Activated CD8-positive, alpha-beta memory T cell treated with anti-CD3 and anti-CD28 coated beads, Interleukin-2, amount 50 U/mL, for 4 hours (primary cell): ENCODE measurements at places on chromosomes 12 and 14.

- DNase-seq, result no peak
Observed at GRCh38 chr14:77822307-77822706, 22.4 kb downstream of the ADCK1 start.

DNA sequence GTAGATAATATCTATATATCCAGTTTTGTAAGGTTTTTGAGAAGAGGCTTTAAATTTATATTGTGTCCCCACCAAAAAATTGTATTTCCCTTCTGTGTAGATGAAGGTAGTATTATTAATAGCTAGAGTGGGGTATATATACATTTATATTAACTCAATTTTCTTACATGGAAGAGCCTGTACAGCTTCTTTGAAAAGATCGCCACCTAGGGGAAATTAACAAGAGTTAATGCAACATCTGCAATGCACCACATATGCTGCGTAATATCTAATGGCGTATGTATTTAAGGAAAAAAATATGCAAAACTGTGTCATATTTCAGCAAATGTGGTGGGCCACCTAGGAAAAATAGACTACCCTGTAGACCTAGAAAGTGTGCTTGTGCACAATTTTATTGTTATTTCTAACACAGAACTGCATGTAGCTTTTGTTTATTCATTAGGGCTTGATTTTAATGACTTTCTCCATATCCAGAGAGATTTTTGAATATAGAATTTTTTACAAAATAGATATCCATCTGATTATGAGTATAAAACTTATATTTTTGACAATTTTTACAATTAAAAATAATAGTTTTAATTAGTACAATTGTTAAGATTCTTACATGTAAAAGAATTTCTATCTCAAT is 14.0 kb downstream of the CCER1 start:
- DNase-seq, result no peak

DNA sequence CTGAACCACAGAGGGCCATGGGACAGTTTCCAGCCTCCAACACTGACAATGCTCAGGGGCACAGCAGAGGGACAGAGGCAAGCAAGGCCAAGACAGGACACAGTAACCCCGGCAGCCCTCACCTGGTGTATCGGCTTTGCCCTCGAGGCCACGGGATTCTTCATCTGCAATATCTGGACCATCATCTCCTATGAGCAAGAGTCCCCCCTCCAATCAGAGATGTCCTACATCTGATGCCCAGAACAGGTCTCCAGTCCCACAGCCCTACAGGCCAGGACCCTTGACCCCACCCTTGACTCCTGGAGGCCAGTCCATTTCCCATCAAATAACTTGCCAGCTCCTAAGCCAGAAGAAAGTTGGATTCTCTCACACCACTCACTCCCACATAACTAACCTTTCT is 17.4 kb downstream of the KMT2D start:
- no peak for DNase-seq

DNA sequence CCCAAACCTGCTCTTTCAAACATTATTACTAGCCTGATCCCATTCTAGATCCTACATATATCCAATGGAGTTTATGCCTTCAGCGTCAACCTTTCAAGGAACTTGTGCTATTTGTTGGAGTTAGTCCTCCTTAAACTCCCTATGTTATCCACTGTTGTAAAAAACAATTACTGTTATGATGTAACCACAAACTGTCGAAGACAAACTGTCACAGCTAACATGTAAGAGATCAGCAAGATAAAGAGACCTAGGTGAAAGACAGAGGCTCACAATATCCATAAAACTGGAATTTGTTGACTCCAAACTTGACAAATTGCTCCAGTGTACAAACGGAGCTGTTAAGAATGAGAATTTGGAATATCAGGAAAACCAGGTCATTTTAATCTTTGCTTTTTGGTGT is 70.7 kb downstream of the CDK17 start:
- no peak for DNase-seq

- DNase-seq, result no peak
Observed at GRCh38 chr14:94960285-94961001, 190.5 kb upstream of the GSC start.

- DNase-seq, result no peak
Observed at GRCh38 chr12:57438400-57438799, 3.8 kb downstream of the INHBC start.

DNA sequence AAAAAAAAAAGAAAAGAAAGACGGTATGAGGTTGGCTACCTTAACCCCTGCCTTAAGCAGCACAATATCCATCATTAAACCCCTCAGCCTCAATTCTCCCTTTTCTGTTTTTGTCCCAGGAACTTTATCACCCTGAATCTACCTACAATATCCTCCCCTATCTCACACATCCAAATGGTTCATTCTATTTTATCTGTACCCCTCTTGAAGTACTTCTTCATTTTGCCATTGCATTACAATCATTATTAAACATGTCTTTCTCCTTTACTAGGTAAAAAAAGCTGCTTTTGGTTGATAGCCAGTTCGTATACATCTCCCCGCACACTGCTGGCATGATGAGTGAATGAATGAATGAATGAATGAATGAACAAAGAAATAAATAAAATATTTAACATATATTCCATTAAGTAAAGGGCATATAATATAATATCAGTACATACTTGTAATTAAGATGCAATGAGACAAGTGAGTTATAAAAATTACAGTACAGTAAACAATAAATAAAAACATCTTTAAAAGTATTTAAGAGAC is 364 bp upstream of the GPR65 start:
- no peak for DNase-seq

GRCh38 chr12:40106202-40106533 is 287 bp upstream of the SLC2A13 start:
- DNase-seq, result no peak

GRCh38 chr12:92537290-92537960 is 165.4 kb upstream of the PLEKHG7 start:
- DNase-seq, result no peak

DNA sequence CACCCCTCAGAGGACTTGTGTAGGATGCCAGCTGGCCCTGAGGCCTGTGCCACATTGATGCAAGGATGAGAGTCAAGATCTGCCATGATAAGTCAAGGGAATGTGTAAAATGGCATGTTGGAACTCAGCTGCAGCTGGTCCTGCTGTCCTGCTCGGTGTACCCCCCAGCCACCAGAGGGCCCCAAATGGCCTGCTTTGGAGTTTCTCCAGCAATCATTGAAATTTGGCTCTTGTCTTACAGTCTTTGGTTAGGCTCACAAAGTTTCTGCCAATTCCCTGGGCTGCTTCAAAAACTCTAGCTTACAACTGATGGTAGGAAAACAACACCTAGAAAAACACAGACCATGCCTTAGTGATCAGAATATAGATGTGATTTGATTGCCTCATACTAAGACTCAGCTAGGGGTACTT is 76.8 kb downstream of the HSD17B6 start:
- DNase-seq, result no peak

- DNase-seq, result peak; percentile 49
Observed at GRCh38 chr12:69239922-69240630, 707 bp downstream of the CPSF6 start.

DNA sequence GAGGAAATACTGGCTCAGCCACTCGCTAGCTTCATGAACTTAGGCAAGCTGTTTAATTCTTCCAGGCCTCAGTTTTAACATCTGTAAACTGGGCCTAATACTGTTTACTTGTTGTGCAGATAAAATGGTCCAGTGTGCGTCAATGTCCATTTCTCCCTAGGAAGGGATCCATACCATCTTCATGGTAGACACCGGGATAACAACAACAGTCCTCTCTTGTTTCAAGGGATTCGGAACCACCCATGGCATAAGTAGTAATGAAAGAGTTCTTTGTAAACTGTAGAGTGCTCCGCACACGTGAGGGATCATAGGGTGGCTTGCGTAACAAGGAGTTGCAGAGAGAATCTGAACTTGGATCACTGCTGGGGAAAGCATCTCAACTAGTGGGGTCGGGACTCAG is 17.3 kb upstream of the CHGA start:
- DNase-seq, result no peak

- DNase-seq, result no peak
Observed at GRCh38 chr12:123474485-123475245, 16.7 kb downstream of the SNRNP35 start.

DNA sequence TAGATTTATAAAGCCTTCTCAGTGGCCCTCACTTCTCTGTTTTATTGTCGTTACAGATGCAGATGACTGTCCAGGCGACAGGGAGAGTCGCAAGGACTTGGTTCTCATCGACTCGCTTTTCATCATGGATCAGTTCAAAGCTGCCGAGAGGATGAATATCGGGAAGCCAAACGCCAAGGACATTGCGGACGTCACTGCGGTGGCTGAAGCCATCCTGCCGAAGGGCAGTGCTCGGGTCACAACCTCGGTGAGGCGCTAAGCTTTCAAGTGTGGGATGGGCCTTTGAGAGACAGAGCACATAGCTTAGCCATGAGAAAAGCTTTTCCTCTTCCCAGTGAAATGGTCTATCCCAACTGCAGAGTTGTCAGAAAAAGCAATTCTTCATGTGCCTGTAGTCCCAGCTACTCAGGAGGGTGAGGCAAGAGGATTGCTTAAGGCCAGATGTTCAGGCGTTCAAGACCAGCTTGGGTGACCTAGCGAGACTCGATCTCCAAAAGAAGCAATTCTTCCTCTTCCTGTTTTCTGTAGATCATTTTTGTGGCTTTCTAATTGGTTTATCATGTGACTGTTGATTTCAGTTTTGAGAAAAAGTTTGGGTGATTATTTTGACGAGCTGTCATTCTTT is 56.4 kb downstream of the EP400 start:
- no peak for DNase-seq

GRCh38 chr14:78983126-78983525 is 813.0 kb downstream of the NRXN3 start:
- no peak for DNase-seq

DNA sequence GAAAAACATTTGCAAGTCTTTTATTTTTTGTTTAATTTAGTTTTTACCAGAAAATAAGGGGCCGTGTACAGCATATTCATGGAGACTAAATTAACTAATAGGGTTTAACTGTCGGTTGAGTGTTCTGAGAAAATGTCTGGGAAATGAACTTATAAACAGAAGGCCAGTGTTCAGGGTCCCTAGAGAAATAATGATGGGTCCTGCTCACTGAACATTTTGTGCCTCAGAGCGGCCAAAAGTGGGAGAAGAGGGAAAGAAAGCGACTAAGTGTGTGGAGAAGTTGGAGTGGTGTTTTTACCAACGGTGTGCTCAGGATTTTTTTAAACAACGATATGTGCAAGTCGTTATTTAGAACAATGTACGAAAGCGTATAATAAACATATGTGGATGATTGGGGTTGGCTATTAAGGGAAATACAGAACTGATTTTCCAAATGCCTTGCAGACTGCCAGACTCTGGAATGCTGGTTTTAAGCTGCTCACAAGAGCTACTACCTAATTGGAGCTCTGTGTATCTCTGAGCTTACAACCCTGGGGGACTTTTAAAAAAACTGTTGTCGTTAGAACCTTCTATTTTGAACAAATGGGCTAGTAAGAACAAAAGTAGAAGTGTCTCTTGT is 166.7 kb downstream of the SLC38A4 start:
- no peak for DNase-seq

DNA sequence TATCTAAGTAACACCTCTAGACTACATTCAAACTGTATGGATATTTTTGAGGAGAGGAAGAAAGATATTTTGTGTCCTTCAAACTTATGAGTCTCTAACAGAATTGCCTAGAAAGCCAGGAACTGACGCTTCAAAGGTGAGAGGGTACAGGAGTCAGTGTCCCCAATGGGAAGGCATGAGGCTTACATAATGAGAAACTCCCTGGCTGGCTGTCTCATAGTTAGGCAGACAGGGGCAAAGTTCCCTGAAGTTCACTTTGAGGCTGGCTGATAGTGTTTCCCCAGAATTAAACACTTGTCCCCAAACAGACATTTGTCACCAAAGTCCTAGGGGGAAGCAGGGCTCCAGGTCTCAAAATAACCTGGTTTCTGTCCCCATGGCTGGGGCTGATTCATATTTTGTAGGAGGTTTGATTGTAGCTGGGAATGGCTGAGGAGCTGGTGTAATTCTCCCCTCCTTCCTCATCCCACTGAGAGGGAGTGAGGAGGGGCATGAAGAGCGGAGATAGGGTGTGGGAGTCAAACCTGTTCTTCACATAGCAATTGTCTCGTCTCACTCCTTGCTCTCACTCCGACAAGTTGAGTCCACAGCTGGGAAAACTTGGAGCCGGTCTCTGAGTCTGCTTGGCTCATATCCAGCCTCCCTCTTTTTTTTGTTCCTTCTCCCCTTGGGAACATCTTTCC is 56.4 kb upstream of the CISTR start:
- DNase-seq, result no peak

DNA sequence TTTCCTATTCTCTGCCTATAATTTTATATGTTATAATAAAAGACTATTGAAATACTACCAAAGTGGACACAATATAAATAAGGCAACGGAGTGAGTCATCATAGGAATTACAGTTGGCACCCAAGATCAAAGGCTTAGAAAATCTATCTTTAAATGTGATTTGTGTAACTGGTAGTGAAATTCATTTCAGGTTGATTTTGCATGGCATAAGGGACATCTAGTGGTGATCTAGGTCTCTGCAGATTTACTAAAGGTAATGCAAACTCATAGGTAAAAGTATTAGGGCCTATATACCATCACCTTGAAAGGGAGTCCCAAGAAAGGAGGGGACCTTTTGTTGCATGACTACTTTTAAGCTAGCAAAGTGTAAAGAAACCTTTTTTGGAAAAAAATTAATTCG is 527.2 kb downstream of the NRXN3 start:
- DNase-seq, result no peak

GRCh38 chr14:32081901-32082300 is 4.8 kb downstream of the ARHGAP5 start:
- no peak for DNase-seq

GRCh38 chr14:23514644-23514957 is 37.0 kb downstream of the ZFHX2 start:
- no peak for DNase-seq

DNA sequence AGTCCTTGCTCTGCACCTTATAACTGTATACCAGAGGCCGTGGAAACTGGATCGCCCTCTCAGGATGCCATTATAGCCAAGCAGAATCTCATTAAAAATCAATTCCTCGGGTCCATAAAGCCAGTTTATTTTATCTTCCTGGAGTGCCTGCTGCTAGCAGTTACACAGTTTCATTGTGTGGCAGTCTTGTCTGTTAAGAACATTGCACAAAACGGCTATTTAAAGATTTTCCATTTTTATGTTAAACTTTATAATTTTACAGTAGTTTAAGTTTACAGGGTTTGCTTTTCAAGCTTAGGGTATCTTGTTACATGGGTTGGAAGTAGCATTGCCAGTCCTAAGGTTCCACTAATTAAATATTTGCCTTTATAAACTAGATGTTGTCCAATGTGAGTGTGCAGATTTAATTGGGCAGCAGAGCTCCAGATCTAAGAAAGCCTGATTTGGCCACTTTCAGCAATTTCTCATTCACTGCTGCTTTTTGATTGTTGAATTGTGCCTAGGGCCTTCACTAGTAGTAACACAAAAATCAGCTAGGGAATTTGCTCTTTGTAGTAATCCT is 17.0 kb downstream of the TMEM30B start:
- DNase-seq, result no peak

- DNase-seq, result no peak
Observed at GRCh38 chr12:104182144-104182543, 33.4 kb upstream of the TXNRD1 start.

DNA sequence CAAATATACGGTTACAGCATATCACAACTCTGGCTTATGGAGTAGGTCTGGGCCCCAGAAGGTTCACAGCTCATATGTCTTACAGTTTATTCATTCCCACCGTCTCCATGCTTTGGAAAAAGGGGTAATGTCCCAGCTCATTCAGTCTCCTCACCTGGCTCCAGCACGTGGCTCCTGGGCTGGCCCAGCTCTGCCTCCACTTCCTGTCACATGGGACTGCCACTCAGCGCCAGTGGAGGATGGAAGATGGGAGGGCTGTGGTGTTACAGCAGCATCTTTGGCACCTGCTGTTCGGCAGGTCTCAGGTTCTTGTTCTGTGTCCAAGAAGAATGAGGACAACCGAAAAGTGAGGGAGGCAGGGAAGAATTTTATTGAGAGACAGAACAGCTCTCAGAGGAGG is 216.3 kb upstream of the ATXN7L3B start:
- DNase-seq, result no peak
